Mucosa of gallbladder (tissue), 1 donor: ENCODE measurements at places on chromosomes 12 and 14. TPM values are rescaled to one million over a fixed set of nuclear protein-coding genes. Genes with fewer than 3 reads are reported as not detected.

DNA sequence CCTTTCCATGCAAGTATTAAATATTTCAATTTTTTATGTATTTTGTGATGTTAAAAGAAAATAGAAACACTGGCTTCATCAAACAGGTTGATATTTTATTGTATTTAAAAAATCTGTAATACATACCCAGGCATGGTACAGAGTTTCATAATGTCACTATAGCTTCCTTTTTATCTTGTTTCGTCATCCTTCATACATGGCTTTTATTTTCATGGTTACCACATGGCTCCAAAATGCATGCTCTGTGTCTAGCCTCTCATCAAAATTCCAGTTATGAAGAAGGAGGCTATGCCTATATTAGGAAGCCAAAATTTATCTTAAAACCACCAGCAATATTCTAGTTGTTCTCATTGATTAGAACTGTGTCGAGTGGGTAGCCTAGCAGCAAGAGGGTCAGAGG lies 464.8 kb downstream of the BTG1 start:
- no peak for DNase-seq

- no peak for DNase-seq
These were observed 48.0 kb upstream of the ARID2 start for GRCh38 chr12:45681465-45681864.

The KRT1 gene
- total RNA-seq, result 2.9 TPM

GRCh38 chr12:109951751-109952150 lies 44.4 kb downstream of the GIT2 start:
- no peak for DNase-seq

The STYK1 gene
- total RNA-seq, result 12.3 TPM

The SCARB1 gene
- 102 TPM for total RNA-seq

GRCh38 chr14:104130974-104131651 lies 7.3 kb upstream of the KIF26A start:
- peak; percentile 43 for DNase-seq

DNA sequence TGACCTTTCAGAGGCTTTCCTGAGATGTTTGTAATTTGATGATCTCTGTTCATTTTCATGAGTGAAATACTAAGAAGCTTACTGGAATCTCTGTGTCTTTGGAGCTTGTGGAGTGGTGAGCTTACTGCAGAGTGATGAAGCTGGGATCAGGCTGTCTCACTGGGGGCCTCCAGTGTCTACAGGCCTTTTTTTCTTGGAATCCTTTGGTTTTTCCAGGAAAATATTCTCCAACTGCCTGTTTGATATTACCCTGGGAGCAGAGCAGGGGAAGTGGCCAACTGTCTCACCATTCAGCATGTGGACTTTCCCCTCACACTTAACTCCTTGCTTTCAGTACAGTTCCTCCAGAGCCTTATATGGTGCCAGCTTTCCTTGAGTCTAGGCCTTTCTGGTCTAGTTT lies 62.0 kb upstream of the KCNA1 start:
- no peak for DNase-seq

- DNase-seq, result no peak
These were observed 307.4 kb upstream of the NOVA1 start for GRCh38 chr14:26905229-26905628.

- no peak for DNase-seq
These were observed 184.2 kb downstream of the ESR2 start for GRCh38 chr14:64109819-64110554.

The APOLD1 gene
- 8.0 TPM for total RNA-seq

DNA sequence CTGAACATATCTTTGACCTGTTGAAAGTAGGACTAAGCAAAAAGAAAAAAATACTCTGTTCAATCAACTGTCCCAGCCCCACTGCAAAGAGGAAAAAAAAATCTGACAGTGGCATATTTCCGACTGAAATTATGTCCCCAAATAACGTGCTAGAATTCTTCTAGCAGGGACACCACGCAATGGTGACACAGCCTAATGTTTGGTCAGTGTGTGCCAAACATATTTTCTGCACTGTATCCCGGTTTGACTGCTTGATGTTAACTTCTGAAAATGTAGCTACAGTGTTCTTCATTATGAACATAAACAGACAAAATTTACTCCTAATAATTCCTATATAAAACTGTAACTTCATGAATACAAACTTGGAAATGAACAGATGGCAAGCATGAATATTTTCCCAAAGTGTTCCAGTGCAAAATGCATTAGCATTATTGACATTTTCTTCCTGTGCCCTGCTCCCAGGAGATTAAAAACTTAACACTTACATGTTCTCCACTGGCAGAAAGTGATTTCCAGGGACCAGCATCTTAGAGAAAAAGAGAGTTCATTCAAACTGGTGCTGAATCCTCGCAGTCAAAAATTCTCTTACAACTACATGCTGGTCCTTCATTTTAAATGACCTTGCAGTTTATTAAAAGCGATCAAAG lies 72.4 kb upstream of the SYT1 start:
- no peak for DNase-seq

GRCh38 chr14:88667555-88668273 lies 104.9 kb downstream of the ZC3H14 start:
- DNase-seq, result peak; percentile 54

The HOXC9 gene
- not detected for total RNA-seq

GRCh38 chr12:24697769-24698168 lies 251.1 kb downstream of the BCAT1 start:
- no peak for DNase-seq

The TAS2R19 gene
- 1.9 TPM for total RNA-seq

DNA sequence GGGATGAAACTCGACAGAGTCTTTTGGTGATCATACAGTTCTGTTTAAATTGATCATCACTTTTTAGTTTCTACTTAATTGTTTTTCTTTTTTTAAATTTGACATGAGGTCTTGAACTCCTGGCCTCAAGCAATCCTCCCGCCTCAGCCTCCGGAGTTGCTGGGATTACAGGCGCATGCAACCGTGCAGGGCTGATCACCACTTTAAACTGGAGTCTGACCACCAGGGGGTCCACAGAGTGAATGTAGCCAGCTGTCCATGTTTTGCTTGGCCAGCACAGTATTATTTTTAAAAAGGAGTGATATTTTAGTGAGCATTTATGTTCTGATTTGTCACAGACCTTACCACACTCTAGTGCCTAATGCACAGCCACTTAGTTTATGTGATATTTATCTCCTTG lies 10.7 kb downstream of the DAAM1 start:
- no peak for DNase-seq
